Activated naive CD4-positive, alpha-beta T cell (primary cell): ENCODE measurements at places on chromosomes 4 and X.

DNA sequence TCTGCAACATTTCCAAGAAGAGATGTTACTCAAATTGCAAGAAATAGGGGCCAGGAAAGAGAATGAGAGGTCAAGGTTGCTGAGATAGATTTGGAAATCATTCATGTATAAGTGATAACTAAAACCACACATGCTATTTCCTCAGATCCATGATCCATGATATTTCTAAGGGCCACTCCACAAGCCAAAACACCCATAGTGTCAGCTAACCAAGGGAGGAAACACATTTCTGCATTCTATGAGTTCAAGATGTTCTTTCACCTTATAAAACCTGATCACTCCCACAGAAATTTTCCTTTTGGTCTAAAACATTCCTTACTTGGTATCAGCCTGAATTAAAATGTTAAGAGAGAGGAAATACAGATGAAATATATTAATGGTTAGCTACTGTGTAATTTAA is 47.2 kb downstream of the TBCK start:
- DNase-seq, result no peak

GRCh38 chrX:13691841-13692371 is 3.0 kb downstream of the RAB9A start:
- no peak for DNase-seq

- DNase-seq, result no peak
These were observed 537.4 kb upstream of the MAGEB18 start for GRCh38 chrX:25600776-25601175.

GRCh38 chrX:68249903-68250302 is 183.4 kb downstream of the OPHN1 start:
- no peak for DNase-seq

- no peak for DNase-seq
These were observed 2.4 kb downstream of the PPEF1 start for GRCh38 chrX:18709833-18710232.

GRCh38 chr4:100098011-100098545 is 92.2 kb downstream of the DDIT4L start:
- DNase-seq, result no peak

DNA sequence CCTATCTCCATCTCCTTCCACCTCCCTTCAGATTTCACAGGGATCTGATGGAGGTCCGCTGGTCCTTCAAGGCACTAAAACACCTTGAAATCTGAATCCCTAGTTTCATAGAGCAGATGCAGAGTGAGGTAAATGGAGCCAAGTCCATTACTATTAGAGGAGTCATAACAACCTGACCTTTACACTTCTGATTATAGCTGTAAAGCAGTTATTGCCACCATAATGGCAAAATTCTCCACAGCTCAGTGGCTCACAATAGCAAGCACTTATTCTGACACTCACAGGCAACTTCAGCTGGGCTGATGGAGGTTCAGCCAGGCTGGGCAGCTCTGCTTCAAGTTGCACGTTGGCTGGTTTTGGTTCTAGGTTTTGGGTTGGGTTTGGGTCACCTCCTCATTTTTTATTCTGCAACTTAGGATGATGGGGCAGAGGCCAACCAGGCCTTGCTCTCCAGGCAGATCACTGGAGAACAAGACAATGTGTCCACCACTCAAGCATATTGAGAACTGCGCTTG is 51.4 kb upstream of the LRAT start:
- DNase-seq, result no peak

DNA sequence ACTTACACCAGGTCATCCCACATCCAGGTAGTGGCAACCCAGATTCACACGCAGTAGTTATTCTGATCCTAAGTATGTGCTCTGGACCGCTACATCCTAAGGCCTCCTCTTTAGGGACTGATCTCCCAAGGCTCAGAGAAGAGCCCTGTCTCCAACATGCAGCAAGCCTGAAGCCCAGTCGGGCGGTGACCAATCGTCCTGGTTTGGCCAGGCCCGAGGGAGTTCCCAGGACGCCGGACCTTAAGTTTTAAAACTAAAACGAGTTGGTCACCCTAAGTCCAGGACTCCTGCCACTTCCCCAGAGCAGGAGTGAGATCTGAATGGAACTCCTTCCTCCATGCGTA is 385 bp downstream of the LYAR start:
- DNase-seq, result no peak

- no peak for DNase-seq
These were observed 52.8 kb downstream of the SEL1L3 start for GRCh38 chr4:25809996-25810395.

DNA sequence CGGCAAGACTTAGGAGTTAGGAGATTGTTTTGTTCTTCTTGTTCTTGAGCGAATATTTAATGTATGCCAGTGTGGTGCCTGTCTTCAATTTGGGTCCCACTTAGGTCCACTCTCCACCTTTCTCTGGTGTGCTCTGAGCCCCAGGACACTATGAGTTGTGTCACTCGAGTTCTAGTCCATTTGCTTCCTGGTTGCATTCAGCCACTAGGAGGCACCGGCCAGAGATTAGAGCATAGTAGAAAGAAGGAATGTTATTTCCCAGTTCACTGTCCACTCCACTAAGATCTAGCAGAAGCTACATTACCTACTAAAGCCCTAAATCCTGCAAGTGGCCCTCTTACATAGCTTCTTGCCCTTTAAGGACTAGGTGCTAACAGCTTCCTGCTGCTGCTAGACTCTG is 326.9 kb downstream of the NAF1 start:
- DNase-seq, result no peak

GRCh38 chr4:183746305-183747229 is 87.5 kb downstream of the TRAPPC11 start:
- DNase-seq, result no peak
